ENCODE measurements at places on chromosomes 1 and 21.

GRCh38 chr1:26119892-26120608 lies 8.4 kb downstream of the PDIK1L start:
- no peak for DNase-seq

DNA sequence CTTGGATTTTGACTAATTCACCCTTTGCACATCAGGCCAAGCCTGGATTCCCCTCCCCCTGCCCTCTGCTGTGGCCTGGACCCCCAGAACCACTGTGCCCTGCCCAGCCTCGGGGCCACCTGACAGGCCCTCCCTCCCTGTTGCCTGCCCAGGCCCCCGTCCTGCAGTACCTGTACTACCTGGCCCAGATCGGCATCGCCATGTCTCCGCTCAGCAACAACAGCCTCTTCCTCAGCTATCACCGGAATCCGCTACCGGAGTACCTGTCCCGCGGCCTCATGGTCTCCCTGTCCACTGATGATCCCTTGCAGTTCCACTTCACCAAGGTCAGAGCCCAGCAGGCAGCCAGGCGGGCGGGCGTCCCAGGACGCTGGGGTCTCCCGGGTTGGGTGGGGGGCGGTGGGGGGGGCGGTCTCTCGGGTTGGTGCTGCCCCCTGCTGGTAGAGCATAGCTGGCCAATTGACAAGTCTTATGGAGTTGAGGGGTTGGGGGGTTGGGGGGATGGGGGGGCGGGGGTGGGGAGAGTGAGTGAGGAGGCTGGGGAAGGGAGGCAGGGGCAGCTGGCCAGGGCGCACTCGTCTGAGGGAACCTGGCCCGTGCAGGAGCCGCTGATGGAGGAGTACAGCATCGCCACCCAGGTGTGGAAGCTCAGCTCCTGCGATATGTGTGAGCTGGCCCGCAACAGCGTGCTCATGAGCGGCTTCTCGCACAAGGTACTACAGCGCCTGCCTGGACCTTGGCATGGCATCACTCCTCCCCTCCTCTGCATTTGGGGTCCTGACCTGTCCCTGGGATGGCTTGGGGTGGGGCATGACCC lies 10.7 kb downstream of the AMPD2 start:
- peak; percentile 49 for DNase-seq

DNA sequence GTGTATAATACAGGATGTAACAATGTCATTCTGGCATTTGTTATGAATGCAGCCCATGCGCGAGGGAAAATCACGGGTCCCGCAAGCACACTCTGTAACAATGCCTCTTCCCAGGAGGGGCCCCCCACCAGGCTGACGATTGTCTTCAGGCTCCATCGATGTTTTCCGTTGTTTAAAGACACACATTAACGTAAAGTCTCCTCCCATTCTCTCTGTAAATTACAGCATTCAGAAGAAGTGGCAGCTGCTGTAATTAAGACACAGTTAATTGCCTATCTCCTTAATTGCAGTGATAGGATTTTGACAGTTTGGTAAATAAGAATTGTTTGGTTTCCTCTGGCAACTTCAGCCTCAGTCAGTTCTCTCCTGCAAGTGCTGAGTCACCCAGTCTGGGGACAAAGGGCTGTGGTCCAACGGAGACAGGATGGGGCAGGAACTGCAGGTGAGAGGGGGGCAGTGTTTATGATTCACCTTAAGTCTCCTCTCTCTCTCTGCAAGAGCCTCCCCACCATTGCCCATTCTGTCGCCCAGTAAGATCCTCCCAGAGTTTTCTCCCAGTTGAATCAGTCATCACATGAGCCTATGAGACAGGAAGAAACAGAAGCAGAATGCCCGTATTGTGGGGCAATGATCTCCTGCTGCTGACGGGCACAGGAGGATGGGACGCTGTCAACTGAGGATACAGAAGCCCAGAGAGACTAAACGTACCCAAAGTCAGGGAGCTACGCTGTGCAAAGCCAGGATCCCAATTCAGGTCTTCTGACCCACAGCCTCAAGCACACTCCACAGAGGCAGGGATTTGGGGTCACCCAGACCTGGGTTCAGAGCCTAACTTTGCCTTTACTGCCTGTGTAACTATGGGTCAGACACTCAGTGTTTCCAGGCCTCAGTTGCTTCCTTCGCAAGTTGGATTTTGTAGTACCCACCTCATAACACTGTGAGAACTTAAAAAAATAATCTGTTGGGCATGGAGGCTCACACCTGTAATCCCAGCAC lies 110.0 kb downstream of the ADSS2 start:
- DNase-seq = peak; percentile 57

DNA sequence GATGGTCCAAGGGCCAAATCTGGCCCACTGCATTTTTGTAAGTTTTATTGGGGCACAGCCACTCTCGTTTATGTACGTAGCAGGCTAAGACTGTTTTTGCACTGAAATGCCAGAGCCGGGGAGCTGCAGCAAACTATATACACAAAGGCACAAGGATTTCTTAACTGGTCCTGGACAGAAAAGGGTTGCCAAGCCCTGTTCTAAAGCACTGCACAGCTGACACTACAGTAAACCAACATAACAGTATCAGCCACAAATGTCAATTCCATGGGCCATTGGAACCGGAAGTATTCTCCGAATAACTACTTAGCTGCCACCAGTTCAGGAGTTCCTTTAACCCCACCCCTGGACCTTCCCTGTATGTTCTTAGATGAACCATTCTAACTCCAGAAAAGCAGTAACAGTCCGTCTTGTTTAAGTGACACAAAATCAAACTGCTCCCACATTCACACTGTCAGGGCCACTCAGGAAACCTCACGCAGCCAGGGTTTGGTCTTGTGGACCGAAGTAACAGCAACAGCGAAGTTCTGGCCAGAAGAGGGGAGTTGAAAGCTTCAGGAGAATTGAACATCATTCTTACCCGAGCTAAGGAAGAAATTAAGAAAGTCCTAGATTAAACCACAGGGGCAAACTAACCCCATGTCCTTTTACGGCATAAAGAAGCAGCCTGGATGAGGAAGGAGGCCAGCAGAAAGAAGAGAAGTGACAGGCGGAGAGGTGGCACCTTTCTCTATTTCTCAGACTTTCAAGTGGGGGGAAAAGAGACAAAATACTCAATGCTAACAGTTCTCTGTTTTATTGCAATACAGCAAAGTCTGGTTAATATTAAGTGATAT lies 49.2 kb downstream of the COQ8A start:
- peak; percentile 16 for DNase-seq

- DNase-seq = no peak
Measured at GRCh38 chr1:79089946-79090345, 83.4 kb upstream of the ADGRL4 start.

GRCh38 chr1:181189691-181190363 lies 101.3 kb downstream of the IER5 start:
- DNase-seq = peak; percentile 76

GRCh38 chr1:43979528-43980254 lies 681 bp downstream of the B4GALT2 start:
- peak; percentile 58 for DNase-seq

GRCh38 chr1:68704800-68705443 lies 208.0 kb upstream of the DEPDC1 start:
- no peak for DNase-seq

DNA sequence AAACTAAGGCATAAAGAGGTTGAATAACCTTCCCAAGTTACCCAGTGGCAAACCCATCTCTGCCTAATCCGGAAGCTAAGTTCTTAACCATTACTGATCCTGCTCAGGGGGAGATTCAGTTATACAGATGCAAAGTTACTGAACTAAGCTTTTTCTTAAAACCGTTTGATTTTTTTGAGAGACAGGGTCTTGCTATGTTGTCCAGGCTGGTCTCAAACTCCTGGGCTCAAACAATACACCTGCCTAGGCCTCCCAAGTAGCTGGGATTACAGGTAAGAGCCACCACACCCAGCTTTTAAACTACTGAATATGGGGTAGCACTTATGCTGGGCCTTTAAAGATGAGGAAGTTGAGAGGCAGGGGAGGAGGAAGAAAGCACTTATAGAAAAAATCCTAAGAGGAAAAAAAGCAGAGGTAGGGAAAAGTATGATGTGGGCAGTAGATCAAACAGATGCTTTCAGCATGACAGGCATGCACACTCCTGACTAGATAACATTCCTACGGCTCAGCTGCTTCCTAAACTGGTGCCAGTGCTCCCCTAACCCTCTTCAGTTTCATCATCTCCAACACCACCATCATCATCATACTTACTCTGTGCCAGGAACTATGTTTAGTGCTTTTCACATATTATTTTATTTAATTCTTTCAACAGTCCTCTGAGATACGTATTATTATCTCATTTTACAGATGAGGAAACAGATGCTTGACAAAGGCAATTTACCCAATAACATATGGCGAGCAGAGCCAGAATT lies 5.8 kb downstream of the PAFAH2 start:
- DNase-seq = no peak
